ENCODE measurements at places on chromosomes 7 and 10.

- DNase-seq = no peak
These were observed 195.9 kb downstream of the DIP2C start for GRCh38 chr10:493391-494148.

GRCh38 chr10:132410056-132410778 lies 13.2 kb downstream of the PWWP2B start:
- DNase-seq = no peak

- no peak for DNase-seq
These were observed 49.8 kb downstream of the PLCE1 start for GRCh38 chr10:94043431-94043990.

GRCh38 chr7:136869991-136870865 lies 1.8 kb downstream of the CHRM2 start:
- no peak for DNase-seq

All from smooth muscle cell of the brain vasculature (primary cell).